CD4-positive, CD25-positive, alpha-beta regulatory T cell (primary cell): ENCODE measurements at places on chromosomes 1 and 21. TPM values are rescaled to one million over a fixed set of nuclear protein-coding genes. Genes with fewer than 3 reads are reported as not detected.

Gene OR6N1
- total RNA-seq, result not detected

Gene EPS8L3
- total RNA-seq, result not detected

DNA sequence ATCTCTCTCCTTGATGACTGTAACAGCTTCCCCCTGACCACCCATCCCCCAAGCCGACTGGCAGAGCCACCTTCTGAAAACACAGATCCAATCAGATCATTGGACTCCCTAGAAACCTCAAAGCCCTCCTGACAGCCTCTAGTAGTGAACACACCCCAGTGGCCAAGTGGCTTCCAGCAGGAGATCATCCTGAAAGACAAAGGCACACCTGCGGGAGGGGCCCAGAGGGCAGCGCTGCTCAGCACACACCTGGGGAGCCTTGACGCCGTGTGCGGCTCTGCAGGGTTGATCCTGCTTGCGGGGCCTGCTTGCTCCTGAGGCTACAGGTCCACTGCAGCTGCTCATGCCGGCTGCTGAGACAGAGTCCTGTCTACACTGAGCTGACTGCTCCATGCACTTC is 41.5 kb downstream of the SLC66A1 start:
- H3K27ac ChIP-seq, result no peak overlapping the region
- DNase-seq, result no peak
- H3K4me1 ChIP-seq, result no peaks in the 10 kb centered on the region

DNA sequence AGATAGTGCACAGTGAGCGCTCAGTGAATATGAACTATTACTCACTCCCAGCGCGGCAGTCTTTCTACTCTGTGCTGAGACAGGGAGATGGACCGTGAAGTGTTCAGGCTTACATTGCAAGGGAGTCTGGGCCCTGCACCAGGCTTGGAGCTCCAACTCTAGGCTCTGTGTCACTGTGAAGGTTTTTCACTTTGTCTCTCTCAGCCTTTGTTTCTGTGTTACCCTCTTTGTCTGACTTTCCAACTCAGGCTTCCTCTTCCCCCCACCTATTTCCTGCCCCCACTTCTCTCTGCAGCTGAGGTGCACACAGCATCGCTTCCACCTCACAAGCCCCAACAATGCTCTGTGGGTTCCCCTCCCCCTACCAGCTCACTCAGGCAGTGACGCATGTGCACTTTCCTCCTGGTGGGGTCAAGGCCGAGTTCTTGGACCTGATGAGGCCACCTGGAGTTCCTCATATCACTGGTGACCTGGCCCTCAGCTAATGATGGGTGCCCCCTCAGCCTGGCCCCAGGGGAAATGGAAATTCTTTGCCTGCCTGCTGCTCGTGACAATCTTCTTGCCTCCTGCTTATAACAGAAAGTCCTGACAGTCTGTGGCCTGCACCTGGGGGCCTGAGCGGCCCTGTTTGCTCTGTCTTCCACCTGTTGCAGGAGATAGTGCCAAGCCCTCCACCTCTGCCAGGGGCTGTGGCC is 1.1 kb upstream of the LCK start:
- H3K4me3 ChIP-seq, result peak overlapping the region; percentile 99
- peak; percentile 89 for DNase-seq
- peaks cover 69% of the 10 kb centered on the region for H3K4me1 ChIP-seq
- no peaks in the 10 kb centered on the region for H3K27me3 ChIP-seq

DNA sequence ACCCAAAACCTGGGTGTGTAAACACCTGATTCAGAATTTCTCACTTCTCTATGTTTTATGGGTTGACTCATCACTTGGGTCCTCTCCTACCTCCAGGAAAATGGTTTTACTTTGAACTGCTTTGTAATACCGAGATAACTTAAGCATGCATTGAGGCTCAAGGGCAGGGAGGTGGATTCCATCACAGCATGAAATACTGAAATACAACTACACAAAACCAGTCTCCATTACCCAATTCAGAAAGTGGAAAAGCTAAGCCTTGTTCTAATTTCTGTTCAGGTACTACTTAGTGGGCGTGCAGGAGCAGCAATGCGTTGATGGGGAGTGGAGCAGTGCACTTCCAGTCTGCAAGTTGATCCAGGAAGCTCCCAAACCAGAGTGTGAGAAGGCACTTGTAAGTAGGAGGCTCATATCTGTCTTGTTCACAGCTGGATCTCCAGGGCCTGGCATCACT is 6.1 kb upstream of the C4BPA start:
- no peak overlapping the region for H3K4me3 ChIP-seq
- H3K27me3 ChIP-seq, result peaks cover 5% of the 10 kb centered on the region
- no peak for DNase-seq
- H3K4me1 ChIP-seq, result no peaks in the 10 kb centered on the region
- H3K27ac ChIP-seq, result no peak overlapping the region

DNA sequence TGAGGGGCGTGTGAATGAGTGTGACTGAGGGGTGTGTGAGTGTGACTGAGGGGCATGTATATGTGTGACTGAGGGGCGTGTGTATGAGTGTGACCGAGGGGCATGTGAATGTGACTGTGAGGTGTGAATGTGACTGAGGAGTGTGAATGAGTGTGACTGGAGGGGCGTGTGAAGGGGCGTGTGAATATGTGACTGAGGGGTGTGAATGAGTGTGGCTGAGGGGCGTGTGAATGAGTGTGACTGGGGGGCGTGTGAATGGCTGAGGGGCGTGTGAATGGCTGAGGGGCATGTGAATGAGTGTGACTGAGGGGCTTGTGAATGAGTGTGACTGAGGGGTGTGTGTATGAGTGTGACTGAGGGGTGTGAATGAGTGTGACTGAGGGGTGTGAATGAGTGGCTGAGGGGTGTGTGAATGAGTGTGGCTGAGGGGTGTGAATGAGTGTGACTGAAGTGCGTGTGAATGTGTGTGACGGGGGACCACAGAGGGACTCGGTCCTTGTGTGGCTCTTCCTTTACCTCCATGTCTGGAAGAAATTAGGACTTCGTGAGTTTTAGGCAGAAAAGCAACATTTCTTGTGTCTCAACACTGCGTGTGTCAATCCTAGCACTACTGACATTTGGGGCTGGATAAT is 105.8 kb downstream of the GLIS1 start:
- DNase-seq, result no peak
- no peaks in the 10 kb centered on the region for H3K36me3 ChIP-seq
- H3K27me3 ChIP-seq, result no peaks in the 10 kb centered on the region
- no peak overlapping the region for H3K4me3 ChIP-seq
